Tibial nerve (tissue), 4 donors: ENCODE measurements at places on chromosomes 12 and 14. TPM values are rescaled to one million over a fixed set of nuclear protein-coding genes. Genes with fewer than 3 reads are reported as not detected.
A peak's percentile ranks its signal among the peaks of the same experiment; 100 is the strongest.

The SLCO1B3 gene
- total RNA-seq: 1.2 TPM

The ZFHX2 gene
- total RNA-seq: 3.1 TPM

The ANKS1B gene
- 38.4 TPM for total RNA-seq

The PLCZ1 gene
- not detected for total RNA-seq

The EIF2S3B gene
- total RNA-seq: 0.42 TPM

The MGST1 gene
- 61.2 TPM for total RNA-seq

The HCAR1 gene
- 0.84 TPM for total RNA-seq

The CDKN3 gene
- total RNA-seq: not detected

The RGS6 gene
- total RNA-seq: 67.2 TPM

DNA sequence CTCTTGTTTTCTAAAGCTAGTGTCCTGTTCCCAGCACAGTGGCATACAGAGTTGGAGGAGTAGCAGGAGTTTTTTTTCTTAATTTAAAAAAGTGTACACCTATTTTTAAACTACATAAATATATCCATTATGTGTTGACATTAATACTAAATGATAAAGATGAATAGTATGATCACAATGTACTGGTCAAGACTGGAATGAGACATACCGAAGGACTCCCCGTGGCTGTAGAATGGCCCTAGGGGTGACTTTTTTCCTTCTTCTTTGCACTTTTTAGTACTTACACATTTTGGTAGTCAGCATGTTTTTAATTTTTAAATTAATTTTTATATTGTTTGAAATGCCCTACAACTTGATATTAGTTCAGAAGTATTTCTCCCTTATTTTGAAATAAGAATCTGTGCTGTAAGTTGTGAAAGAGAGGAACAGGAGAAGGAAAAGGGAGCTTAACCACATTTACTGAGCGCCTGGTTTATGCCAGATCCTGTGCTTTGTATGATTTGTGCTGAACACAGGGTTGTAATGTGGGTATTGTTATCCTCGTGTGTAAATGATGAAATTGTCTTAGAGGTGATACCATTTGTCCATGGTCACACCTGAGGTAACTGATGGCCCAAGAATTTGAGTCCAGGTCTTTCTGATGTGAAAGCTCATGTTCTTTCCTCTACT, 136.5 kb downstream of the TGFB3 start:
- H3K27ac ChIP-seq: no peak overlapping the region
- DNase-seq: no peak
- H3K27me3 ChIP-seq: no peaks in the 10 kb centered on the region
- no peak overlapping the region for H3K4me3 ChIP-seq
- no peaks in the 10 kb centered on the region for H3K36me3 ChIP-seq
- H3K4me1 ChIP-seq: no peaks in the 10 kb centered on the region

- no peaks in the 10 kb centered on the region for H3K36me3 ChIP-seq
- DNase-seq: no peak
- H3K4me3 ChIP-seq: peak overlapping the region; percentile 90
- H3K27ac ChIP-seq: peak overlapping the region; percentile 96
- H3K27me3 ChIP-seq: no peaks in the 10 kb centered on the region
- H3K4me1 ChIP-seq: no peaks in the 10 kb centered on the region
These were observed 1.8 kb downstream of the FBXL14 start for GRCh38 chr12:1592444-1593173.

DNA sequence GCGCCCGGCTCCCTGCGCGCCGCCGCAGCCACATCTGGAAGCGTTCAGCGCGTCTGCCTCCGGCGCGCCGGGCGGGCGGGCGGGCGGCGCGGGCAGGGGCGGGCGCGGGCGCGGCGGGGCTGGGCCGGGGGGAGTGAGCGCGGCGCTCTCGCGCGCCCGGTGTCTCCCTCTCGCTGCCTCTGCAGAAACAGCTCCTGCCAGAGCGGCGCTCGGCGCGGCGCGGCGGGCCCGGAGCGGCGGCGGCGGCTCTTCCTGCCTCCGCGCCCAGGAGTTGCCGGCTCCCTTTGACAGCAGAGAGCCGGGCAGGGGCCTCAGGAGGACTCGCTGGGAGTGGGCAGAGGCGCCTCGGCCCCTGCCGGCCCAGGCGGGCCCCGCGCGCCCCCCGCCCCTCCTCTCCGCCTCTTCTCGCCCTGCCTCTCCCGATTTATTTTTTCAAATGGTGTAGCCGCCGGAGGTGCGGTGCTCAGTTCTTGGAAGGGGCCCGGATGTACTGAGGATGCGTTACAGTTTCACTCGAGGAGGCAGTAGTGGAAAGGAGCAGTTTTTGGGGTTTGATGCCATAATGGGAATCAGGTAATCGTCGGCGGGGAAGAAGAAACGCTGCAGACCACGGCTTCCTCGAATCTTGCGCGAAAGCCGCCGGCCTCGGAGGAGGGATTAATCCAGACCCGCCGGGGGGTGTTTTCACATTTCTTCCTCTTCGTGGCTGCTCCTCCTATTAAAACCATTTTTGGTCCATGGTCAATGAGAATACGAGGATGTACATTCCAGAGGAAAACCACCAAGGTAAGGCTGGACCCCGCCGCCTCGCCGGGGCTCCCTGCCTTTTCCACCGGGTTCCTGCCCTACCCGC, at the start of gene CACNA1C:
Gene CACNA1C, plus strand, starts transcription at position 162 of the 853 bp plus-strand sequence. Its CDS starts 576 bp downstream, at position 738.
- H3K4me3 ChIP-seq: peak within 1 kb of the TSS; percentile 41
- peaks cover 43% of the 10 kb centered on the region for H3K27me3 ChIP-seq
- no peak for DNase-seq

DNA sequence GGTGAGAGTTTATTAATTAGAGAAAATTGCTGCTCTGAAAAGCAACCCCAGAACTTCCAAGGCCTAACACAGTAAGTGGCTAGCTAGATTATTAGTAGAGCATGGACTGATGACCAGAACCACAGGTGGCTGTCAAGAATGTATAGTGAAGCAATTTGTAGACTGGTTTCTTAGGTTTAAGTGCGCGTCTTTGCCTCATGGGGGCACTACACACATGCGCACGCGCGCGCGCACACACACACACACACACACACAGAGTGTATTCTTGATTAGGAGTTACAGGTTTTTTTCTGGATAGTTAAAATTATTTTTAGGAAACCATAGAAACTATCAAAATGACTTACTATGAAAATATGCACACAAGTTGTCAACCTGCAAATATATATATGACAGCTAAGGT, 66.5 kb downstream of the BHLHE41 start:
- H3K36me3 ChIP-seq: no peaks in the 10 kb centered on the region
- H3K4me1 ChIP-seq: peaks cover 16% of the 10 kb centered on the region
- no peaks in the 10 kb centered on the region for H3K27me3 ChIP-seq
- no peak for DNase-seq
- no peak overlapping the region for H3K4me3 ChIP-seq
- no peak overlapping the region for H3K27ac ChIP-seq

DNA sequence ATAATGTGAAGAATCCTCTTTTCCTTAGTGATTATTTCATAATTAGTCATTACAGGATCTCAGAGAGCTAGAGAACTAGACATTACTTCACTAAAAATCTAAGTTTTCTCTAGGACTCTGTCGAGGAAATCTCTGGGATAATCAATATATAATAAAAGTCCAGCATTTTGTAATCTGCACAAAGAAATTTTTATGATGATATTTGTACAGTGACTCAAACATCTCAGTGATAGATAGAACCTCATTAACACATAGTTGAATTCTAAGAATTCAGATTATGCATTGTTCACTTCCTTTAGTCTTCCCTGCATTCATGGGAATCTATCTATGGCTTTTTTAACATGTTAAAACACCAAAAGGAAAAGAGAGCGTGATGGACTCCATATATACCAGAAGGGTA, 11.0 kb downstream of the ITPR2 start:
- no peaks in the 10 kb centered on the region for H3K36me3 ChIP-seq
- H3K27me3 ChIP-seq: no peaks in the 10 kb centered on the region
- H3K4me1 ChIP-seq: no peaks in the 10 kb centered on the region
- no peak overlapping the region for H3K27ac ChIP-seq
- DNase-seq: no peak

DNA sequence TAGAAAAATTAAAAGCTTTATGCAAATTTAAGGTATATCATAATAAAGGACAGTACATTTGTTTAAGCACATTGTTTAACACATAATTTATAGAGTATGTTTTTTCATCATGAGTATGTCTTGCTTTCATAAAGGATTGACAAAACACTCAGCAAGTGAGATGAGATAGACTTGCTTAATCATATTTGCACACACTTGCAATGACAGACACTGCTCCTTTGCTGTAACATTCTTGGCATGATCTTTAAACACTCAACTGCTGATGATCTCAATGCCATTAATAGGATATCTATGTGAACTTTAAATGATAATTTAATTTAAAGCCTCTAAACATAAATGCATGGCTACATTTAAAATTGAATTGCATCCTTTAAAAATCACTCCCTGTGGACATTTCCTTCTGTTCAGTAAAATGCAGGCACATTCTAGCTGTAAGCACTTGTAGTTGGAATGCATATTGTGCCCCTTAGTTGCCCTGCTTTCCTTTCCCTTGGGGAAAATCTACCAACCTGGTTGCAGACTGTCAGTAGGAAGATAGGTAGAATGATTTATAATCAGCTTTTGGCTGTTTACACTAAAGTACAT, 979.0 kb downstream of the TMTC2 start:
- H3K4me3 ChIP-seq: no peak overlapping the region
- no peaks in the 10 kb centered on the region for H3K4me1 ChIP-seq
- H3K27ac ChIP-seq: no peak overlapping the region
- DNase-seq: no peak

DNA sequence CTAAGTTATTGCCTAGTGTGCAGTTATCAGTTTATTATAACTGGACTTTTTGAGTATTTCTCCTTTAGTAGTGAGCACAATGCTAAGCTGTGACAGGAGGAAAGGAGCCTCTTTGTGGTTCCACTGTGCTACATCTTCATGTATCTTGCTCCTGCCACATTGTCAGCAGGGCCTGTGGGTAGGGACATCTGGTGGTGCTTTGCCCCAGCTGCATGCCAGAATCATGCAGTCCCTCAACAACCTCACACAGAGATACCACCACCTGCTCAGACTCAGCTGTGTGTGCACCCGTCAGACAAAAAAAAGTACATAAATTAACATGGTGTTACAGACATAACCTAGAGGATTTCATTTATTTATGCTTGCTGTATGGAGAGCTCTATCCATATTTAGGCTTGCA, 51.1 kb downstream of the MIS18BP1 start:
- H3K36me3 ChIP-seq: no peaks in the 10 kb centered on the region
- H3K27ac ChIP-seq: no peak overlapping the region
- no peaks in the 10 kb centered on the region for H3K27me3 ChIP-seq
- no peaks in the 10 kb centered on the region for H3K4me1 ChIP-seq
- H3K4me3 ChIP-seq: no peak overlapping the region
- no peak for DNase-seq

GRCh38 chr14:76306131-76306530, 69.8 kb upstream of the ESRRB start:
- DNase-seq: no peak
- no peaks in the 10 kb centered on the region for H3K4me1 ChIP-seq
- H3K36me3 ChIP-seq: no peaks in the 10 kb centered on the region
- no peak overlapping the region for H3K4me3 ChIP-seq
- H3K27me3 ChIP-seq: peaks cover 7% of the 10 kb centered on the region

DNA sequence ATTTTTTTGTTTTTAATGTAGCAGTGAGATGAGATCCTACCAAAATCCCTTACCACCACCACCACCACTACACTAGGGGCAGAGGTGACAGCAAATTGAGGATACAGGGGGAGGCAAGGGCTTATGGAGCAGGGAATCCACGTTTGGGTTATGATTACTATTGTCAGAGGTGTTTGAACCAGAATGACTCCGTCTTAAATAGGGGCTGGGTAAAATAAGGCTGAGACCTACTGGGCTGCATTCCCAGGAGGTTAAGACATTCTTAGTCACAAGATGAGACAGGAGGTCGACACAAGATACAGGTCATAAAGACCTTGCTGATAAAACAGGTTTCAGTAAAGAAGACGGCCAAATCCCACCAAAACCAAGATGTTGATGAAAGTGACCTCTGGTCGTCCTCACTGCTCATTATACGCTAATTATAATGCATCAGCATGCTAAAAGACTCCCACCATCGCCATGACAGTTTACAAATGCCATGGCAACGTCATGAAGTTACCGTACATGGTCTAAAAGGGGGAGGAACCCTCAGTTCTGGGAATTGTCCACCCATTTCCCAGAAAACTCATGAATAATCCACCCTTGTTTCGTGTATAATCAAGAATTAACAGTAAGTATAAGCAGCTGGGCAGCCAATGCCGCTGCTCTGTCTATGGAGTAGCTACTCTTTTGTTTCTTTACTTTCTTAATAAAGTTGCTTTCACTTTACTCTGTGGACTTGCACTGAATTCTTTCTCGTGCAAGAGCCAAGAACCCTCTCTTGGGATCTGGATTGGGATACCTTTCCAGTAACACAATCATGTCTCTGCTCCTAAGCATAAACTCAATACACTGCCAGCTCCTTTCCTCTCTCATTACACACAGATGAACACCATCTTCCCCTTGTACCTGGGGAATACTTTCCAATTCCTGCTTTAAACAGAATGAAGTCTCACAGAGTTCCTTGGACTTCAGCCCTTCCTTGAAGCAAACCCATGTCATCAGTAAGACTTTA, 16.7 kb upstream of the CRY1 start:
- H3K36me3 ChIP-seq: no peaks in the 10 kb centered on the region
- DNase-seq: no peak
- H3K27ac ChIP-seq: no peak overlapping the region
- H3K4me1 ChIP-seq: no peaks in the 10 kb centered on the region
- H3K4me3 ChIP-seq: no peak overlapping the region
- no peaks in the 10 kb centered on the region for H3K27me3 ChIP-seq

DNA sequence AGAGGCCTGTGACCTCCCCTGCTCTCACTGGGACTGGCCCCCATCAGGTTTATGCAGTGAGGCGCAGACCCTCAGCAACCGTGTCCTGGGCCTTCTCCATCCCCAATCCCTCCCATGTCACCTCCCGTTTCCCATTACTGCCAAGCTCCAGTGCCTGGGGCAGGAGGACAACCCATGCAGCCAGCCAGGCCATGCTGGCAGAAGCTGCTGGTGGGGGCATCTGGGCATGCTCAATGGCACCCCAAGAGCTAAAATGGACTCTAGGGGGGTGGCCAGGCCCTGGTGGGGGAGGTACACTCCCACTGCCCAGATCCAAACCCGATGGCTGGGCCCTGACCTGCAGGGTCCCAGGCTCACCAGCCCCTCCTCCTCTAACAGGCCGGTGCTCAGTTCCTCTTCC, 20.5 kb upstream of the GPR132 start:
- no peak overlapping the region for H3K27ac ChIP-seq
- no peaks in the 10 kb centered on the region for H3K27me3 ChIP-seq
- no peak for DNase-seq
- H3K4me3 ChIP-seq: no peak overlapping the region
- no peaks in the 10 kb centered on the region for H3K4me1 ChIP-seq

DNA sequence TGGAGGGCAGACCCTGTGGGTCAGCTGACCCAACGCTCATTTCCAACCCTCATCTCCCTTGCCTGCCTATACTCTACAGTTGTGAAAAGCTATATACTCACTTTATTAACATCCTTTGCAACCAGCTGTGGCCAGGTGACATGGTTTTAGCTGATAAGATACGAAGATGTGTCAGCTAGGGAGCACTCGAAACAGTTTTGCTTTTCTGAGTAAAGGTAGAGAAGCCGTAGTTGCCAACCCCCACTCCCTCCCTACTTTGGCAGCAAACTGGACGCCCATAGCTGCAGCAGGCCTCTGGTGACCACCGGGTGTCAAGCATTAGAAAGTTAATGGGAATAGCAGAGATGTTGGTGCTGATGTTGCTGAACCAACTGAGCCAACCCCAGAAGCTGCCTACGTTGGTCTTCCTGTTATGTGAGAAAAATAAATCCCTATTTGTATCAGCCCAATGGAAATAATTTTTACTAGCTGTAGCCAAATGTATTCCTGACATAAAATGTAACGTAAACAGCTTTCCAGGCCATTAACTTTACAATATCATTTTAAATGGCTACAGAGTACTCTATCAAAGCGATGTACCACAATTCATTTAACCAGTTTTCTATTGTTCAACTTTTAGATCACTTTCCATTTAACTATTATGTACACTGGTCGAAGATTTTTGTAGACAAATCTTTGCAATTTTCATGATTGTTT, 98.5 kb upstream of the TMCC3 start:
- H3K27ac ChIP-seq: no peak overlapping the region
- DNase-seq: no peak
- H3K27me3 ChIP-seq: no peaks in the 10 kb centered on the region
- no peaks in the 10 kb centered on the region for H3K4me1 ChIP-seq
- H3K4me3 ChIP-seq: no peak overlapping the region
